ENCODE measurements at places on chromosomes 3 and 15. TPM values are rescaled to one million over a fixed set of nuclear protein-coding genes. Genes with fewer than 3 reads are reported as not detected.

Gene C2CD4B
- polyA plus RNA-seq, result 0.28 TPM

Gene CD200
- polyA plus RNA-seq, result 41.6 TPM

Gene LHFPL4
- 0.05 TPM for polyA plus RNA-seq

Gene TGM4
- 0.18 TPM for polyA plus RNA-seq

Gene PTPRG
- polyA plus RNA-seq, result 95.1 TPM

Gene KCNMB3
- polyA plus RNA-seq, result 8.1 TPM

Gene ANKUB1
- polyA plus RNA-seq, result 0.52 TPM

Gene REC114
- not detected for polyA plus RNA-seq

DNA sequence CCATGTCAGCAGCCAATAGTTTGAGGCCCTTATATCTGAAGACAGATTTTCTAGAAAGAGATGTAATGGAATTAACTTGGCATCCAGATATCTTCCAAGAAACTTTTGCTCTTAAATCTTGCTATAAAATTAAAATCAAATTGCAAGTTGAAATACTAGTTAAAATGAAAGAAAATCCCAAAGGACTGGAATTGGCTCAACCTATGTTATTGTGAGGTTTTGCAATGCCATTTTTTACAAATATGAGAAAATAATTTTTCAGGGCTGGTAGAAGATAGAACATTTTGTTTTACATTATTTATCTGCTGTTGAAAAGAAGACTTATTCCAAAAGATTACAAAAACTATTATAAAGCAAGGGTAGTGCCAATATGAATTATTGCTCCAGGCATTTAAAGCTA is 92.2 kb upstream of the AGTR1 start:
- DNase-seq, result no peak

DNA sequence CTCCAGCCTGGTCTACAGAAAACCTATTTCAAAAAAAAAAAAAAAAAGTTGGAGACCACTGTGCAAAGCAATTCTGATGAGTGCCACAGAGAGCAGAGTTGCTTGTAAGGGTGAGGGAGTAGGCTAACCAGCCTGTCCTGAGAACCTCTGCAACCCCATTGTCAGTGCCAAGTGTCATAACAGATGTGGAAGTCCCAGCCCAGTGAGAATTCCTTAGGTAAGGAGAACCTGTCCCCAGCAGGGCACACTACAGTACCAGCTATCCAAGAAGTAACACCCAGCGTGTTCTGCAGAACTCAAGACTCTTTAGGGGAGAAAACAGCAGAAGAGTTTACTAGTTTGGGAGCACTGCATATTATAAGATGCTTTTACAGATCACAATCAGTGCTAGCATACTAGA is 156.3 kb downstream of the LIPC start:
- no peak for DNase-seq

DNA sequence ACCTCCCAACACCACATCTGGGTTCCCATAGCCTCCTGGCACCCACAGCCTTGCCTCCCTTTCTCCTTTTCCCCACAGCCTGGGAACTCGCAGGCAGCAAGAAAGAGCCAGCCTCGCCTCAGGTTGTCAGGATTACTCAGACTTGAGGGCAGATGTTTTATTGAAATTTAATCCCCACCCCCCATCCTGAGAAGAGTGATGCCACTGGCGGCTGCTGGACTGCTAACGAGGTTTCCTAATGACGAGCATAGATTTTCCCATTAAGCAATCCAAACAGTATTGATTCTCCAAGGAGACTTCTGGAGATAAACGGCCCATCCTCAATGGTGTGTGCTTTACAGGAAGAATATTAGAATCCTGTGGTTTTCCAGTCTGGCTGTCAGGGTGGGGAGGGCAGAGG is 13.7 kb downstream of the SHF start:
- DNase-seq, result no peak

- DNase-seq, result no peak
Observed at GRCh38 chr3:141524988-141525387, 38.2 kb downstream of the RASA2 start.

- DNase-seq, result no peak
Observed at GRCh38 chr3:100932491-100932890, 60.7 kb downstream of the ABI3BP start.

GRCh38 chr3:22685597-22685996 is 517.5 kb upstream of the UBE2E2 start:
- DNase-seq, result no peak

- DNase-seq, result no peak
Observed at GRCh38 chr3:62818347-62818746, 56.9 kb downstream of the CADPS start.

DNA sequence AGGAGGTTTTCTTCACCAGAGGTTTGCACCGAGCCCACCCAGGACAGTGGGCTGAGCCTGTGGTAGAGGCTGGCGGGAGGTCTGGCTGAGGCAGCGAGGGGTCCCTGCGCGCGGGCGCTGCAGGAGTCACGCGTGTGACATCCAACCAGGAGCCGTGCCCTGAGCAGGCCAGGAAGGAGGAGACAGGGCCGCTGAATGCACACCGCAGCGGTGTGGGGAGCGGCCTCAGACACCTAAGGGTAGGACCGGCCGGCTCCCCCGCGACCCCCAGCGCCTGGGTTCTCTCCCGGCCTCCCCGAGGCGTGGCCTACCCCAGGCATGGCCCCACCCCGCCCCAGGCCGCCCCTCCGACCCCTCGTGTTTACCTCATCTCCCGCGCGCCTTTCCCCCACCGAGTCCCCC is 412 bp downstream of the SLC41A3 start:
- DNase-seq, result peak; percentile 38

DNA sequence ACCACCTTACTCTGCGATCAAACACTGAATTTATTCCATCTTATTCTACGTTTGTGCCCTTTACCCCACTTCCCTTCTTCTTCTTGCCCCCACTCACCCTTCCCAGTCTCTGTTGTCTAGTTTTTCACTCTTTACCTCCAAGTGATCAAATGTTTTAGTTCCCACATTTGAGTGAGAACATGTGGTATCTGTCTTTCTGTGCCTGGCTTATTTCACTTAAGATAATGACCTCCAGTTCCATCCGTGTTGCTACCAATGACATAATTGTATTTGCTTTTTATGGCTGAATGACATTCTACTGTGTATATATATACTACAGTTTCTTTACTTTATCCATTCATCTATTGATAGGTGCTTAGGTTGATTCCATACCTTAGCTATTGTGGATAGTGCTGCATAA is 78.8 kb downstream of the PDCD6IP start:
- DNase-seq, result no peak

- DNase-seq, result no peak
Observed at GRCh38 chr15:51416129-51416528, 74.7 kb downstream of the GLDN start.

- no peak for DNase-seq
Observed at GRCh38 chr3:125257536-125257935, 45.0 kb upstream of the SLC12A8 start.

DNA sequence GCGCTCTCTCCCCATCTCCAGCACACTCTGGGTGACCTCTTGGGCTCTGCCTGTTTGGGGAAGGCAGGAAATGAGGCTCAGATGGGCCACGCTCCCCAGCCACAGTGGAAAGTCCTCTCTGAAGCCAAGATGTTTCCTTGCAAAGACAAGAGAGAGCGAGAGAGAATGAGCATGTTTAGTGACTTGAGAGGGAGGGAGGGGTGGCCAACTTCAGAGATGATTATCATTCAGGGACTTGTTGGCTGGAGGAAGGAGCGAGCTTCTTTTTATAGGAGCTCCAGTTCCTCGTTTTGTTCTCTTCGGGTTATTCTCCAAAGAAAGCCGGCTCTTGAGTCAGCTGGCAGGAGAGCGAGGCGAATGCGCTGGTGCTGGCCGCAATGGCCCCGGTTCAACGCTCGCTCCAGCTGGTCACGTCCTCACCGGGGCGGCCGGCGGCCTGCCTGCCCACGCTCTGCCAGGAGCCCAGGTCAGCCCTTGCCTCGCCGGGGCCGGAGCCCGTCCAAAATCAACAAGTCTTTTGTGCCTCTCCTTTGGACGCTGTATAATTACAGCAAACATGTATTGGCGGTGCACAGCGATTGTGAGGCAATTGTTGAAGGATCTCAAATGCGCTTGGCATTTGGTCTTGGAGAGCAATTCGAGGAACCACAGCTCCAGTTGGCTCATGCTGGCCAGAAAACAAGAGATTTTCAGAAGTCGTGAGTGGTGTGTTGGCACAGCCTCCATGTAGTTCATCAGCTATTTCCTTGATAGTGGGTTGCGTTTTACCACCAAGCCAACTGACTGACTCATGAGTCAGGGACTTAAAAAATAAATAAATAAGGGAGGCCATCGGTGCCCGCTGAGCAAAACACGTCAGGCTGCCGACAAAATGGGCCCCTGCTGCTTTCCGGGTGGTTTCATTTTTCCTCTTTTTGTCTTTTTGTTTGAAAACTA is 288.6 kb downstream of the UACA start:
- no peak for DNase-seq

GRCh38 chr15:57321973-57322601 is 54.2 kb upstream of the CGNL1 start:
- no peak for DNase-seq

DNA sequence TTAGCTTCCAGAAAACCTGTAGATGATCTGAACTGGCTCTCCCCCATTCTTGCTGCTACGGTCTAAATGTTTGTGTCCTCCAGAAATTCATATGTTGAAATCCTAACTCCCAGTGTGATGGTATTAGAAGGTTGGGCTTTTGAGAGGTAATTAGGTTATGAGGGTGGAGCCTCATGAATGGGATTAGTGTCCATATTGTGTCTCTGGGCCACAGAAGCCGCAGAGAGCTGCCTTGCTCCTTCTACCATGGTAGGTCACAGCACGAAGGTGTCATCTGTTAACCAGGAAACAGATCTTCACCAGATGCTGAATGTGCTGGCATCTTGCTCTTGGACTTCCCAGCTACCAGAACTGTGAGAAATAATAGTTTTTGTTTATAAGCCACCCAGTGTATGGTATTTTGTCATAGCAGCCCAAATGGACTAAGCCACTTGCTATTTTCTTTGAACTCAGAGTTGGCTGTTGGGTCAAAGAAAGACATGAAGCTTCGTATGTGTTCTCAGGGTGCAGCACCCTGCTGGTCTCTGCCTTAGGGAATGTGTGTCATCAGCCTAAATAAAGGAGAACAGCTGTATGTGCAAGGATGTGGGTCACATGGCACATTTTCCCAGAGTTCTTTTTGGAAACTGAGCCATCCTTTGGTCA is 317.5 kb upstream of the SLCO3A1 start:
- no peak for DNase-seq

- DNase-seq, result no peak
Observed at GRCh38 chr3:69085833-69086722, 1.3 kb downstream of the ARL6IP5 start.

- DNase-seq, result no peak
Observed at GRCh38 chr3:11240496-11240895, 31.7 kb upstream of the ATG7 start.

DNA sequence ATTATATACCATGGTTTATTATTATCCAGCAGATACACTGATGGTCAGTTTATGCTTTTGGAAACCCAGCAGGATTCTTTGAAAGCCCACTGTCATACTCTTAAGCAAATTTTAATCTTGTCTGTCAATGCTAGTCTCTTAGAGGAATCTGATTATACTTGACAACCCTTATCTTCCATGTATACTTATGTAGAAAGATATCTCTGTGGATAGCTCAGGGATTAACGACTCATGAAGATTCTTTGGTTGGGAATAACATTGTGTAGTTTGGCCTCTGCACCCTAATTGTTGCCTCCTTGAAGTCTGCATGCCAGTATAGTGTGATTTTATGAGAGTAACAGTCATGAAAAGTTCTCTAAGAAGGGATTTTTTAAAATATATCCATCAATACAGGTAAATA is 33.0 kb downstream of the FILIP1L start:
- no peak for DNase-seq

DNA sequence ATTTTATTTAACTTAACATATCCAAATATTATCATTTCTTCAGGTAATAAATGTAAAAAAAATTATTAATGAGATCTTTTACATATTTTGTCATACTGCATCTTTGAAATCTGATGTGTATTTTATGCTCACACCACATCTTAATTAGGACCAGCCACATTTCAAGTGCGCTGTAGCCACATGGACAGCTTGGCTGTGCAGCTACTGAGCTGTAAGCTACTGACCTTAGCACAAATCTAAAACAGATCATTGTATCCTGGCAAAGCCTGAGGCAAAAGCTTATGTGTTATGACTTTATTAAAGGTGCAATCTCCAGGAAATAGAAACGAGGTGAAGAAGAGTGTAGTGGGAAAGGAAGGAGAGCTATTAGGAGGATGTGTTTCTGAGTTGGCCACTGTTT is 126.7 kb upstream of the UBE2E2 start:
- DNase-seq, result no peak

- no peak for DNase-seq
Observed at GRCh38 chr3:132311841-132312240, 5.4 kb upstream of the ACP3 start.

GRCh38 chr3:132399054-132399929 is 18.0 kb upstream of the DNAJC13 start:
- DNase-seq, result peak; percentile 50

- no peak for DNase-seq
Observed at GRCh38 chr3:58880182-58880581, 169.6 kb downstream of the CFAP20DC start.

GRCh38 chr3:189458528-189458927 is 172.7 kb upstream of the TP63 start:
- DNase-seq, result peak; percentile 29

DNA sequence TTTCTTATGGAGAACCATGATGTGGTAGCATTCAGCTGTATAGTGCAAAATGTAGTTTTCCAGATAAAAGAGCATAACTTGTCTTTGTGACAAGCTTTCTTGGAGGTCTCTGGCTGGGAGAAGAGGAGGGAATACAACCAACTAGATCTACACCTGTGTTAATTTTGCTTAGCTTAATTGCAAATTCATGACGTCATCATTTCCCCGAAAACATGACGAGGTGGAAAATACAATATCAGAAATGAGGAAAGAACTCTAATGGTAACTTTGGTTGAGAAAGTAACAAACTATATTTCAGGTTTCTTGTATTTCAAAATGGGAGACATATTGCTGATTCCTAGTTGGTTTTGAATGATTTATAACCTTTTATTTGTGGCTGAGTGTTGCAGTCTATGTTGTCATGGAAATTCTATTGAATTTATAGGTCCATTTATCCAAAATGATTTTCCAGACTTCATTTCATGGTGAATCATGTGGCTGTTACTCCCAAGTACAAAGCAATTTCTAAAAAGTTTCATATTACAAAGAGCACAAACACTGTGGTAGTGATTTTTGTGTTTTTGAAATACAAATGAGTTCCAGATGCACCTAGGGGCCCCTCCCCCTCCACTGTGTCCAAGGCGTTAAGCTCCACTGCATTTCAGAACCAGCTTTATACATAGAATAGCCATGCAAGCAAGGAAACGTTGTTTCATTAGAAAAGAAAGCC is 307.2 kb downstream of the FEZF2 start:
- DNase-seq, result no peak

- no peak for DNase-seq
Observed at GRCh38 chr3:21517184-21517583, 233.8 kb downstream of the ZNF385D start.

GRCh38 chr3:81132995-81133394 is 628.5 kb downstream of the GBE1 start:
- DNase-seq, result no peak

All from left kidney (tissue), 8 donors.